ENCODE measurements at places on chromosomes 16 and 17.

DNA sequence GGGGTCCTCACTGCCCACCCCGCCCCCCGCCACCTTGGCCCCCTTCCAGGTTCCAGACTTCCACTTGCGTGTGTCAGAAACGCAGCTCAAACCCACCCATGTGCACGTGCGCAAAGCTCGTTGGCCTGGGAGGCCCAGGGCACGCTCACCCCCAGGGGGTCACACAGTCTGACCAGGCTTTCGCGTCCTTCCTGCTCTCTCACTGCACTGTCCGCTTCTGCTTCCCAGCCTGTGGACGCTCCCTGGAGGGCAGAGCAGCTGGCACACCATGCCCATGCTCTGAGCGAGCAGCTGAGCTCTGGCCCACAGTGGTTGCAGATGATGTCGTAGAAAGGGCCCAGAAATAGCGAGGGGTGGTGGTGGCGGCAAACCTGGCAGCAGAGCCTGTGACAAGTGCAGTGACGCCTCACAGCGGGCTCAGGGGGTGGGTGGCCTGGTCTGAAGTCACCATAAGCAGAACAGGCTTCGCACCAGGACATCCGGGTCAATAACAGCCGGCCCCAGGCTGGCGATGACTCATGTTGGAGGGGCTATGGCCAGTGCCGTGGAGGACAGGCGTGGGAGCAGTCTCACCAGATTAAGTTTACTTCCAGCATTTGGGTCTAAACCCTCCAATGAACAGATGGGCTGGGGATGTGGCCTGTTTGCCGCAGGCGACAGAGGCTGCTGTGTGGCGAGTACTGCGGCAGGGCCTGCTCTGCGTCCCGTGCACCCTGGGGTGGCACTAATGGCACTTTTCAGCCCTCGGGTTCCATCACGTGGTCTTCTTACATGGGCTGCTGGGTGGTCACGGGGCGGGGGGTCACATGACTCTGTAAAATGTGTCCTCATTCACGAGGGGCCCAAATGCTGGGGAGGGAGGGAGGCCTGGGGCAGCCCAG is 49.0 kb downstream of the NT5M start:
- DNase-seq: no peak

DNA sequence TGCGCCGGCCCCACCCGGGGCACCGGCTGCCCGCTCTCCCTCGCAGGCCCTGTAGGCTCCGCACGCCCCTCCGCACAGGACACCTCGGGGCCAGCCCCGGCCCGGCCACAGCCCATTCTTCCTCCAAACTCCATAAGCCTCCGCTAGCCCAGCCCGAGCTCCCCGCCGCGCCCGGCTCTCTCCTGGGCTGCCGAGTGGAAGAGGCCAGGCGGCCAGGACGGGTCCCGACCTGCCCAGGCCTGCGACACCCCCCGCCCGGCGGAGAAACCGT is 397 bp downstream of the NCOR1 start:
- no peak for DNase-seq

DNA sequence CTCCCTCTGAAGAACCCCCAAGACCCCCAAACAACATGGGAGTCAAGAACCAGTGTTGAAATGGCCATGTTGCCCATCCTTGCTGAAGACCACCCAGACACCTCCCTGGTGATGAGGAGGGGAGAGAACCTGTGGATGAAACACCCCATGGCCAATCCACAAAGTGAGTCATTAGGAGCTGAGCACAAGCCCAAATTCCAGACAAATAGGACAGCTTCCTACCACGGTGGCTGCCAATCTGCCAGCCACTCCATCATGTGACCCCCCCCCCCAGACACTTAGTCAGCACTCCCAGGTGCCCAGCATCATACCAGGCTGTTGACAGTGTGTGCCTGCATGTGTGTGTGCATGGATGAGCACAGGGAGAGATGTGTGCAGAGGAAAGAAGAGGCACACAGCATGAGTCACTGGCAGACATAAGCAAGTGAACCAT is 26.4 kb upstream of the RPL38 start:
- no peak for DNase-seq

- DNase-seq: peak; percentile 72
Measured at GRCh38 chr17:2828397-2829038, 32.3 kb downstream of the RAP1GAP2 start.

DNA sequence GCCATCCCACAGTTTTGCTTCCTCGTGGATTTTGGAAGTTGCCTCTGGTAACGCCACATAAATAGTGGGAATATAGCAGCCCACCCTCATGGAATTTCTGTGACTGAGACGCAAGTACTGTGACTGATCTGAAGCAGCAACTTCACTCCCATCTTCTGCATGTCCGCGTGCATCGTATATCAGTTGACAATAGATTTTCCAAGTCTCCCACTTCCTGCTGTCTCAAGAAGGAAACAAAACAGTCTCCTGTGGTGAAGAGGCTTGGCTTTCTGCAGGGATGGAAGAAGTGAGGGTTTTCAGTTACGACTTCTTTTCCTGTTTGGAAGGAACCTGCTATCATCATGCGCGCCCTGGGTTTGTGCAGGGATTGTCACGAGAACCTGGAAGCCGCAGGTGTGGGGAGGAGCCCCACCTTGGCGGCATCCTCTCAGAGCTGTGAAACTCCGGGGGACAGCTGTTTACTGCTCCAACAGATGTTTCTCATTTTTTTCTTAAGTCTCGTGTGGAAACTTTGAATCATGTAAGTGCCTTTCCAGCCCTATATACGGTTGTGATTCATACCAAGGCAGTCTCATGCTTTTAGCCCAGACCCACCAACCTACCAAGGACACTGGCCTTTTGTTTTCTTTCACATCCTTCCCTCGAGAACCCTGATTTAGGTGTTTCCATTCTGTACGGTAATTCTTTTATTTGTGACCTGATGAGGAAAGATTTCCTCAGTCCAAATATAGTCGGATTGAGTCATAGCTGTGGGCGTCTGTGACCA is 57.5 kb downstream of the WIPI1 start:
- DNase-seq: no peak

DNA sequence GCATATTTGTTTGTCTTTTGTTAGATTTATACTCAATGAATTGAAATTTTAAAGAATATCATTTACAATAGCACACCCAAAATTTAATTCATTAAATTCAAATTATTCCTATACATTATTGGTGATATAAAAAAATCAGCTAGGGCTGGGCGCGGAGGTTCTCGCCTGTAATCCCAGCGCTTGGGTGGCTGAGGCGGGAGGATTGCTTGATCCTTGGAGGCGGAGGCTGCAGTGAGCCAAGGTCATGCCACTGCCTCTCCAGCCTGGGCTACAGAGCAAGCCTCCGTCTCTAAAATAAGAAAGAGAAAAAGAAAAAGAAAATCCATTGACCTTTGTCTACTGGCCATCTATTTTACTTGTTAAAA is 4.5 kb upstream of the PRDM7 start:
- DNase-seq: no peak

GRCh38 chr17:27494192-27495091 is 38.2 kb downstream of the KSR1 start:
- DNase-seq: no peak

- DNase-seq: no peak
Measured at GRCh38 chr17:58268326-58268725, 12.4 kb downstream of the MPO start.

- peak; percentile 28 for DNase-seq
Measured at GRCh38 chr16:4529085-4530060, 9.2 kb downstream of the CDIP1 start.

DNA sequence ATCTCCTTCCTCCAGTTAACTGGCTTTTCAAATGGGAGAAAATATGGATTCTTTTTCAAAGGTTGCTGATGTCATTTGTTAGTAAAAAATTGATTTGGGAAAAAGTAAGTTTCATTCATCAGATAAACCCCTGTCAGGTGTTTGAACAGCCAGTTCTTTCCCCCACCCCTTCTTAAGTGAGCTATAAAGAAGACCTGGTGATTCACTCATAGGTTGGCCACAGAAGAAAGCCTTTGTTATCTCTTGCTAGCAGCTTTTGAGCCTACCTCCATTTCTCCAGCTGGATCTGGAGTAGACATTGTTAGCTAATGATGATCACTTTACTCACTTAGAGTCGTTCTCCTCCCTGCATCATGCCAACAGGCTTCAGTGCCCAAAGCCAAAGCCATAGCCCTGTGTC is 63.0 kb downstream of the NLK start:
- DNase-seq: no peak

DNA sequence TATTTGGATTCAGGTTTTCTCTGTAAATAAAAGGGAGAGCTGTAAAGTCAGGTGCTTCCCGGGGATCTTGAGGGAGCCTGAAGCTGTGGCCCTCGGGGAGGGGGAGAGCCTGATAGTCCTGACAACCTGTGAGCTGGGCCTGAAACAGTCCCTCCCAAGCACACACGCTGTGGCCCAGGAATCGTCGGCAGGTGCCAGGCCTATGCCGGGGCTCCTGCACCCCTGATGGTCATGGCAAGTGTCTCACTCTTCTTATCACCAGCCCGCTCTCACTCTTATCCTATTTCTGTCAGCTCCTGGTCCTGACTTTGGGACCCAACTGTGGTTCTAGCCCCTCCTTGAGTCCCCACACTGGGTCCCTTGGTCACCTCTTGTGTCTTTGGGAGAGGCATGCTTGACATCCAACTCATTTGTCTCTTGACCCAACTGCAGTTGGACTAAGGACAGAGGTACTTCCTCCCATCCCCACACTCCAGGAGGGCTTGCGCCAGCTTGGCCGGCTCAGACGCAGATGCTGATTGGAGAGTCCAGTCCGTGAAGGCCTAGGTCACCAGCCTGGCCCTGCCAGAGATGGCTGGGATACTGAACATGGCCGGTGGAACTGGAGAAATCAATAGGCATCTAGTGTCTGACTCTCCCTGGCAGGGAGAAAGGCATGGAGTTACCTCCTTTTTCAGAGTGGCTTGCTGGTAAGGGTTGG is 170.5 kb upstream of the WSCD1 start:
- no peak for DNase-seq

- DNase-seq: no peak
Measured at GRCh38 chr17:18235743-18236256, 10.4 kb downstream of the LLGL1 start.

GRCh38 chr16:23757937-23758619 is 3.3 kb downstream of the CHP2 start:
- DNase-seq: no peak

DNA sequence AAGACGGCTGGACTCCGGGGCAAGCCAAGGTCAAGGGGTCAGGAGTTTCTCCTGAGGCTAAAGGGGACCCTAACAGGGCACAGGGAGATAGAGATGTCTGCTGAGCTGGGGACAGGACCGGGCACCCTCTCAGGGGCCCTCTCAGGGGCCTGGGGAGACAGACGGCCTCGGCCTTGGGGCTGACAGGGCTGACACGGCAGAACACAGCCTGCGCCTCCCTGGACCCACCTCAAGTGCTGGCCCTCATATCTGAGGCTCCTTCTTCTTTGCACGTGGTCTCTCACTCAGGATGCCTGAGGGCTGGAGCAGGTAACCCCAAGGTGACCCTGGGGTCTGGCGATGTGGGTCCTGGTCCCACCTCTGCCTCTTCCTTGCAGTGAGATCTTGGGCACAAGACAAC is 186.9 kb upstream of the TNRC6C start:
- no peak for DNase-seq

DNA sequence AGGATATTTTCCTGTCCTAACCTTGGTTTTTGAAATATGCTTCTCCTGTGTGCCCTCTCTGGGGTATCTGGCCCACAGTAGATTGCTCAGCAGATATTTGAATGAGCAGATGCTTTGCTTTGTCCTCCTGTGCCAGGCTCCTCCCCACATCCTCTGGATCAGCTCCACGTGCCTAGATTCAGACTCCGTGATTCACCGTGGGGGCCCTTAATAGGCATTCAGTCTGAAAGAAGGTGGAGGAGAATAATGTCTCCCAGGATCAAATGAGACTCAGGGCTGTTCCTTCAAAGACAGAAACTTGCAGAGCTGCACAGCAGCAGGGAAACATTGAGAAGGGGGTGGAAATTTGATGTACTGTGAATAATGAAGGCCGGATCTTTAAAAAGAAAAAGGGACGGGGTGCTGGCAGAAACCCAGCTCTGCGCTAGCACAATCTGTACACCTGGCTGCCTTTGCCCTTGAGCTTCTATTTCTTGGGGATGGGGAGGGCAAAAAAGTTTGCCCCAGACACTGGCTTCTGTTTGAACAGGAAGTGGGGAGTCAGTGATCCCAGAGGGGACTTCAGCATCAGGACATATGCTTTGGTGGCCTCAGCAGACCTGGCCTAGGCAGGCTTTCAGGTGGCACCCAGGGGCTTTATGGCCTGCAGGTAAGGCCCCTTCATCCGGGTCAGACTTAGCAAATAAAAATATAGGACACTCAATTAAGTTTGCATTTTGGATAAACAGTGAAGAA is 15.9 kb upstream of the SLC12A3 start:
- DNase-seq: no peak

DNA sequence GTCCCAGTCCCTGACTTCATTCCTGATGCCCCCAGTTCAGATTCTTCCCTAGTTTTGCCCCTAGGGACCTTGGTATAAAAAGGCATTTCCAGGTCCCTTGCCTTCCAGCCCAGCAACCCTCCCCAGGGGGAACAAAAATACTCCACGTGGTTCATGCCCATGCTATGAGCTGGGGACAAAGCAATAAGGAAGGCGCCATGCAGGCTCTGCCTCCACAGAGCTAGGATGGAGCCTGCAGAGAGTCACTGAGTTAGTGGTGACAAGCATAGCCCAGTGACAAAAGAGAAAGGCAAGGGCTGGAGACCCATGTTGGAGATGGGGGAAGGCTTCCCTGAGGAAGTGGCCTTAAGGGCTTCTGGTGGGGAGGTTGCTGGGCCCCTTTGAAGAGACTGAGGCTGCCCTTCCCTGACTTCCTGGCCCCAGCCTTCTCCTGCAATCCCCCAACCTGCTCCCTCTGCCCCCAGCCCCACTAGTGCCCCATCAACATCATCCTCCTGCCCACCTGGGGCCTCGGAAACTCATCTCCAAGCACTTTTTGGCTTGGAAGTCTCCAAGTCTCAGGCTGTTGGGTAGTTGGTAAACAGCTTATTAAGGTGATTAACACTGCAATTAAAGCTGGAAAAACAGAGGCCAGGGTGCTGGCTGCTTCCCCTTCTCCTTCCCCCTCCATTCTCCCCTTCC is 9.6 kb downstream of the DLX3 start:
- no peak for DNase-seq

DNA sequence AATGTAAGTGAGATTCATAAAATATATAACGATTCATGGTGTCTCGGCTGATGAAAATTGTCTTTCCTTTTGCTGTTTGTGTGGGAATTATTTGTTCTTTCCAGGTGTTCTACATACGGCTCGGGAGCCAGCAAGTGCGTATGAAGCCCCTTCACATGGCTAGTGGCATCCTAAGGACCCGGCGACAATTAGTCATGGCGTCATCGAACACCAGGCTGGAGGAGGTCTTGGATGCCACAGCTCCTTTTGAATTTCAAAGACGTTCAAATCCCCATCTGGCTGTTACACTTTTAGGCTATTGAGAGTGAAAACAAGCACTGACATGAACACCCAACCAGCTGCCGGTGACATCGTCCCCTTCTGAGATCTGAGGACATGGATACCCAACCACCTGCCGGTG is 397.7 kb upstream of the TNRC6C start:
- no peak for DNase-seq

DNA sequence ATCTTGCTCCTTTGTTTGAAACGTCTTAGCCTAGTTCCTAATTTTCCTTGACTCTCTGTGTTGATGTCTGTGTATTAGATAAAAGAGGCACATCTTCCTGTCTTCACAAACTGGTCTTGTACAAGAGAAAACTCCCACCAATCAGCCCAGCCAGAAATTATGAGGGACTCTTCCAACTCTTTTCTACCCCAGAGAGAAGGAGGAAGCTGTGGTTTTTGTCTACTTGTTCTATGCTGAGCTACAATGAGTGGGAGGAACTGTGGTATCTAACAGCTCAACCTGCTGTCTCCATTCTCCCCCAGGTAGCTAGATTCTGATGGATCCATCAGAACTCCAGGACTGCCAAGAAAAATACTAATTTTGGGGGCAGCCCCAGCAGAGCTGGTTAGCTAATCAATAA is 392.5 kb downstream of the HS3ST3B1 start:
- no peak for DNase-seq

All from CD4-positive, alpha-beta T cell treated with Interleukin-6 at 100 ng/mL for 8 hours (primary cell).